ENCODE measurements at places on chromosomes 16 and 17. TPM values are rescaled to one million over a fixed set of nuclear protein-coding genes. Genes with fewer than 3 reads are reported as not detected.

DNA sequence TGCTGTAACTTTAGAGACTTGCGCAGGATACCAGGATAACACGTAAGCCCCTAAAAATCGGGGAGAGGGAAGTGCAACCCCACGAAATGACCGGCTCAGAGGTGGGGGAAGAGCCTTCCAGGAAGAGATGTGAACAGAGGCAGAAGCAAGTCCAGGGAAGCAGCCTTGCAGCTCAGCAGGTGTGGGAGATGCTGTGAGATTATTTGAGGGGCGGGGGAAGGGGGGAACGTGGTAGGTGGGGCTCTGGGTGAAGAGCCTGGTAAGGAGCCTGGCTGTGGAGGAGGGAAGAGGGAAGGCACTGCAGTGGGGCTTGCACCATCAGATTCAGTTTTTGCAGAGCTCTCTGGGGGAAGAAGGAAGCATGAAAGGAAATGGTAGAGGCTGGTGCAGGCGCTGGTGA, 95.4 kb upstream of the CACNG5 start:
- no peak for DNase-seq

KRT36 gene
- total RNA-seq, result not detected

CACNG5 gene
- not detected for total RNA-seq

KAT8 gene
- total RNA-seq, result 49.5 TPM

GRCh38 chr17:74245145-74245831, 28.7 kb upstream of the DNAI2 start:
- DNase-seq, result no peak

TPSG1 gene
- not detected for total RNA-seq

FGF11 gene
- total RNA-seq, result 2.4 TPM

Data from mesenteric fat pad (tissue), 1 donor.